BJ (cell line): ENCODE measurements at places on chromosomes 3 and 15. TPM values are rescaled to one million over a fixed set of nuclear protein-coding genes. Genes with fewer than 3 reads are reported as not detected.

The FRMD4B gene
- 0.09 and 0.18 TPM in 2 replicates for polyA plus RNA-seq

The C3orf80 gene
- 0.11 and 0.12 TPM in 2 replicates for polyA plus RNA-seq

The DYNC1LI1 gene
- 15.9 and 26.9 TPM in 2 replicates for polyA plus RNA-seq

- DNase-seq = no peak
Measured at GRCh38 chr15:64681424-64682024, 93.9 kb downstream of the RBPMS2 start.

The GMPS gene
- 13.6 and 32.1 TPM in 2 replicates for polyA plus RNA-seq
